ENCODE measurements at places on chromosomes 4 and X. TPM values are rescaled to one million over a fixed set of nuclear protein-coding genes. Genes with fewer than 3 reads are reported as not detected.

- DNase-seq, result no peak
Measured at GRCh38 chr4:81989202-81989601, 384.6 kb downstream of the HNRNPD start.

Gene NOX1
- under 0.01 TPM for total RNA-seq

- DNase-seq, result no peak
Measured at GRCh38 chrX:133285341-133285740, 67.2 kb upstream of the TFDP3 start.

DNA sequence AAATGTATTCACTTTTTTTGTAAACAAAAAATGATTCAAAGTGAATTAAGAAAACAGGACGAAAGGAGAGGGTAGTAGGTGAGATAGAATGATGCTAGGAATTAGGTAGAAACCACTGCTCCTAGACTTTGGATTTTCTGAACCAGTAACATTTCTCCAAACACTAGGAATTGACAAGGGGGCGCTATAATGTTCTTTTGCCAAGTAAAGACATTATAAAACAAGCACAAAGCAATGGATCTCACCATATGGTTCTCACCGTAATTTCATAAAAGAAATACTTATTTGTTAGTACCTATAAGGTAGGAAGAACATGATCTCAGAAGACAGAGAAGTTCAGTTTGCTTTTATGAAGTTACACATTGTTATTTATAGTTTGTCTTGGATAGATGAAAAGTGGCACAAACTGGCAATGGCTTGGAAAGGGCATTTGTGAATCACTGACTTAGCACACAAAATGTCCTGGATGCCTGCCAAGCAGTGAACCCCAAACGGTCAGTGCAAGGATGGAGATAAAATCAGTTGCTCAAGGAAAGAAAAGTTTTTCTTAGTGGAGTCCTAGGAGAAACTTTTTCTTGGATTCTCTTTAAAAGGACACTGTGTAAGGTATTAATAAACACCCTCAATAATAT lies 8.1 kb upstream of the TBC1D1 start:
- DNase-seq, result no peak

DNA sequence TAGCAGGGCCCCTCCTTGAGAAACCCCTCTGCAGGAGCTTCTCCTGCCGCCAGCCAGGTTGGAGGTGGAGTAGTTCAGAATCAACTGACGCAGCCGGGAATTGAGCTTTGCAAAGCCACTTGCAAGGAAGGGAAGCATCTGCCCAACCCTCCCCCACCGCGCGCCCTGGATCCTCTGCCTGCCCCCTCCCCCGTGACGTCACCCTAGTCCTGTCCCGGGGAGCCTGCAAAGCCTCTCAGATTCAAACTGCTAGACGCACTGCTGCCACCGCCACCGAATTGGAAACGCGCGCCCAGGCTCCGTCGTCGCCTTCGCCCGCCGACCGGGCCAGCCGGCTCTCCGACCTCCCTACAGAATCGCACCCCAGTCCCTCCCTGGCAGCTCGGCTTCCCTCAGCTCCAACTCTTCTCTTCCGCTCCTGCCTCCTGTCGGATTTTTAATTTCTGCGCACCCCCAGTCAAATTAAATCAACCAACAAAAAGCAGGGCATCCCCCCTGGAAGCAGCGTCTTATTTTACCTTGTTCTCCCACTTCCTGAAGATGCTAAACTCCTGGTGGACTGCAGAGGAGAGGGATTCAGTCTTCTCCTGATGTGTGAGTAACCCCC lies 3.8 kb downstream of the SLITRK2 start:
- DNase-seq, result no peak

Gene IL13RA1
- total RNA-seq, result 61.3 TPM

GRCh38 chr4:163070023-163070422 lies 96.7 kb downstream of the NAF1 start:
- DNase-seq, result no peak

DNA sequence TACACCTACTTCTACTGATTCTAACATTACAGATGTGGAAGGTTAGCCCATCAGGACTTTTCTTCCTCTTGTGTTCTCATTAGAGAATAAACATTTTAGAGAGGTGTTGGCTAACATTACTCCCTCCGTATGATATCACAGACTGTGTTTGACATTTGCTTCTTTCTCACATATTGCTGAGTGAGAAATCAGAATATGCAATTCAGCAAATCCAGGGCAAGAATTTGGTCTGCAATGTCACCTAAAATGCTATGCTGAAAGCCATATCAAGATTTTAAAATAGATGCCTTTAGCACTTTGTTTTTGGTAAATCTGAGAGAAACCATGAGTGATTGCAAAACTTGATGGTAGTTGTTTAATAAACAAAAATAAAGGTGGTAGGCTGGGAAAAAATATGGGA lies 319.1 kb downstream of the C4orf33 start:
- no peak for DNase-seq

- no peak for DNase-seq
Measured at GRCh38 chr4:145819853-145820181, 118.8 kb downstream of the ZNF827 start.

Gene ZNF827
- 9.1 TPM for total RNA-seq

- no peak for DNase-seq
Measured at GRCh38 chr4:1060121-1060520, 48.7 kb downstream of the FGFRL1 start.

GRCh38 chrX:129651756-129652564 lies 2.8 kb downstream of the APLN start:
- no peak for DNase-seq

DNA sequence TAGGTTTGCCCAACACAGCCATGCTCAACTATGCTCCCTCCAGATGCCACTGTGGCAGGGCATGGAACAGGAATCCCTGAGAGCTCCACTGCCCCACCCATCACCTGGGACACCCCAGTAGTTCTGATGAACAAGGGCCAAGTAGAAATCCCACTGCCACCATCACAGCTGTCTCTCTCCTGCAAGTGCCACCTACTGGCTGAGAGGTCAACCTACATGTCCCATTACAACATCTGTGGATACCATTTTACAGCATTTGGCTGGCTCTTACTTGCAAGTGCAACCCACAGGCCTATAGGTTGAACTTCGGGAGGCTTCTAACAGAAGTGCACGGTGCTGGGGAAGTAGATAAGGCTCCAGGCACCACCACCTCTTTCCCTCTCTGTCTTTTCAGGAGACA lies 142.5 kb downstream of the CXXC4 start:
- no peak for DNase-seq

GRCh38 chrX:104281564-104281963 lies 26.8 kb upstream of the ESX1 start:
- no peak for DNase-seq

DNA sequence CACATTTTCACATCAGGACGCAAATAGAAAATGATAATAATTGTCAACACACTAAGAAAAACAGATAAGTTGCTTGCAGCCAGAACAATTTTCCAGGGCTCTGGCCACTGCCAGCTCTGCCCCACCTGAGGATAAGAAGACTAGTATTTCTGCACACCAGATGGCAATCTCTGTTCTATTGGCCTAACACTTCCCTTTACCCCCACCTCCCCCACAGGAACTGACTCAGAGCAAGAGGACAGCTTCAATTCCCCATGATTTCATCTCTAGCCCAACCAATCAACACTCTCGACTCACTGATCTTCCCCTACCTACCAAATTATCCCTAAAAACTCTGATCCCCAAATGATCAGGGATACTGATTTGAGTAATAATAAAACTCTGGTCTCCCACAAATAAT lies 164.0 kb downstream of the SMARCA1 start:
- no peak for DNase-seq

GRCh38 chr4:32196950-32197688 lies 1477.0 kb downstream of the PCDH7 start:
- no peak for DNase-seq

Gene BLOC1S4
- 12.6 TPM for total RNA-seq

GRCh38 chrX:3450881-3451570 lies 104.6 kb upstream of the MXRA5 start:
- DNase-seq, result no peak

Gene ZCCHC12
- total RNA-seq, result not detected

GRCh38 chr4:139602776-139603360 lies 46.8 kb upstream of the SETD7 start:
- no peak for DNase-seq

Gene DCLK2
- 13.0 TPM for total RNA-seq
